ENCODE measurements at places on chromosomes 7 and 10. TPM values are rescaled to one million over a fixed set of nuclear protein-coding genes. Genes with fewer than 3 reads are reported as not detected.

Gene KLF6
- total RNA-seq: 42.6 TPM

Gene LSM5
- total RNA-seq: 40.0 TPM

Gene ITPRIP
- 29.1 TPM for total RNA-seq

Gene ADAMTS14
- total RNA-seq: 0.36 TPM

Gene KLF14
- 0.57 TPM for total RNA-seq

Gene SNCG
- 16.2 TPM for total RNA-seq

Gene VWA2
- total RNA-seq: not detected

GRCh38 chr10:104456802-104457542 is 103.3 kb downstream of the CFAP58 start:
- DNase-seq: no peak

DNA sequence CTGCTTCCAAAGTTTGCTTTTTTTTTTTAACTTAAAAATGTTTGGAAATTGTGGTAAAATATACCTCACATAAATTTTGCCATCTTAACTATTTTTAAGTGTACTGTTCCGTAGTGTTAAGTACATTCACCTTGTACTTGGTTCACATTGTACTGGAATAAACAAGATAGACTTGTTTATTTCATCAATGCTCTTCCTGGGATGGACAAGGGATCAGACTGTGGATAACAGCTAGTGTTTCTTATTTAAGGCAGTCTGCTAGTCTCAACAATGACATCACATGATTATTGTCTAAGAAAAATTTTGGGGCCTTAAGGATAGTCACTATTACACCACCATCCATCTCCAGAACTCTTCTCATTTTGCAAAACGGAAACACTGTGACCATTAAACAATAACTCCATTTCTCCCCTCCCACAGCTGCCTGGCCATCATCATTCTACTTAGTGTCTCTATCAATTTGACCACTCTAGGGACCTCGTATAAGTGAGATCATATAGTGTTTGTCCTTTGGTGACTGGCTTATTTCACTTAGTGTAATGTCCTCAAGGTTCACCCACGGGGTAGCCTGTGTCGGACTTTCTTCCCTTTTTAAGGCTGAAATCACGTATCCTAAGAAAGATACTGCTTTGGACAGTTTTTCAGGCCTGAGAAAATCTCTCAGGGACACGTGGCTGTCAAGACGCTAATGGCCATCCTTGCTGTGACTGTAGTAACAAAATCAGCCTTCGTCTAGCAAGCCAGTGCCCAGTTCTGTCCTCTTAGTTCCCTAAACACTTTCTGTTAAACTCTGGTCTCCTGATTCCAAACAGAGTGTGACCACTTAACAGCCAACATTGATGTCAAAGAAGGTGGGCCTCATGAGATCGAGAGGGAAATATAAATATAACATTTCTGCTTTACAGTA is 305.2 kb downstream of the FRMD4A start:
- no peak for DNase-seq

GRCh38 chr7:31478018-31478417 is 35.9 kb upstream of the ITPRID1 start:
- no peak for DNase-seq

- DNase-seq: no peak
Observed at GRCh38 chr7:131404226-131404911, 76.7 kb downstream of the MKLN1 start.

DNA sequence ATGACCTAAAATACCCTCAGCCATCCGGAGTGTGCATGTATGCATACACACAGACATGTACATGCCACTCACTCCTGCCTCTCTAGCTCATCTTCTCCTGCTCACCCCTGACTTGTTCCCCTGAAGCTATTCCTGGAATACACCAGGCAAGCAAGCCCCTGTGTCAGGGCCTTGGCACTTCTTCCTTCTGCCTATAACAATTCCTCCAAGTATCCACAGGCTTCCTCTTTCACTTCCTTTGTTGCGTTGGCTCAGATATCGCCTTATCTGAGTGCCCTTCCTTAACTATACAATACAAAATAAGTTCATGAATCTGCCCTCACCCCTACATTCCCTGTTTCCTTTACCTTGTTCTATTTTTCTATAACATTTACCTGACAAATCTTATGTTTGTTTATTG is 88.8 kb downstream of the NOD1 start:
- no peak for DNase-seq

DNA sequence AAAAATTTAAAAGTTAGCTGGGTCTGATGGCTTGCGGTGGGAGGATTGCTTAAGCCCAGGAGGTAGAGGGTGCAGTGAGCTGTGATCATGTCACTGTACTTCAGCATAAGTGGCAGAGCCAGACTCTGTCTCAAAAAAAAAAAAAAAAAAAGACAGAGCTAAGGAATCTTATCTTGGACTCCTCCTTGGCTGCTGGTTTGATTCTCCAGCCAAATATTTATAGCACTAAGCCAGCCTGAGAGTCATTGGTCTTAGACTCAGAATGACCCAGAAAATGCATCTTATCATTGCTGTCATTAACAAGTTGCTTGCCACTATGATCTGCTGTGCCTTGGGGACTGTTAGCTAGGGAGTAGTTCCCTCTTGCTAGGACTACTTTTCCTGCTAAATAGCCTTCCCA is 164.7 kb downstream of the GNAT3 start:
- no peak for DNase-seq

DNA sequence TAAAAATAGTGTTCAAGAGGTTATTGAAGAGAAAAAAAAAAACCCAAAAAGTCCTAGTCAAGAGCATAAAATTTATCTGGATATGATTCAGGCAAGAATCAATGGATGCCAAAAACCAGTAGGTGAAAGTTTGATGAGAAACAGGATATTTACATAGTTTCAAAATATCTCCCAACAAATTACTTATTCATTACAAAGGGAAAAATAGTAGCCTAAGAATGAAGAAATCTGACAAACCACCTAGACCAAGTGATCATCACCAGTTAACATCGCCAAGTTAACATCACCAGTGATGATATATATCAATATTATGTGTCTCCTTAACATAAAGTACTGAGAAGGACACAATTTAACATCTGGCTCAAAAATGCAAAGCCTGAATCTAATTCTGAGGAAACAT is 85.2 kb downstream of the RNLS start:
- no peak for DNase-seq

- no peak for DNase-seq
Observed at GRCh38 chr7:44530990-44531389, 10.1 kb downstream of the NPC1L1 start.

GRCh38 chr7:128039544-128039953 is 8.3 kb upstream of the LRRC4 start:
- DNase-seq: no peak
